Activated naive CD8-positive, alpha-beta T cell treated with anti-CD3 and anti-CD28 coated beads for 36 hours (primary cell): ENCODE measurements at places on chromosomes 2 and 18. TPM values are rescaled to one million over a fixed set of nuclear protein-coding genes. Genes with fewer than 3 reads are reported as not detected.

The IFIH1 gene
- 35.9 TPM for total RNA-seq

The CD8B2 gene
- total RNA-seq: 4.6 TPM

The CNDP1 gene
- not detected for total RNA-seq

DNA sequence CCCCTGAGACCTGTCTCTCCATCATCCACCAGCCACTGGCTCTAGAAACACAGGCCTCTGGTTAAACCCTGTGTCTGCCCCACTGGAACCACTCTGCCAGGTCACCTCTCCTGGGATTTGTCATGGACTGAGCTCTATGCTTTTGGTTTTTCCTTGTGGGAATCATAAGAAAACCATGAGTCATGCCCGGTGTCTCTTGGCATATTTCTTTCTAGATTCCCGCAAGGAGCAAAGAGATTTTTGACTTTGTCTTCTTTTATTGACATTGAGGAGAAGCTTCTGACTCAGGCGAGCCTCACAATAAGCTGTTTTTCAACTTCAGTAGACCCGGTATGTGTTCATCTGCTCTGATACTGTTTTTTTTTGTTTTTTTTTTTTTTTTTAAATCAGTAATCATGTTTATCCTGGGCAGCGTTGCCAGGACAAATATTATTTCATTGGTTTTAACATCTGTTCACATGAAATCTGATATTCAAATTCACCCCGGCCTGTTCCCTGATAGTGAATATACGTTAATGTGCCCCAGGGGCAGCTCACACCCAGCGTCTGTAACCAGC lies 207.1 kb downstream of the ACKR3 start:
- DNase-seq: no peak

- no peak for DNase-seq
These were observed 96.8 kb downstream of the TAF4B start for GRCh38 chr18:26322890-26323653.

DNA sequence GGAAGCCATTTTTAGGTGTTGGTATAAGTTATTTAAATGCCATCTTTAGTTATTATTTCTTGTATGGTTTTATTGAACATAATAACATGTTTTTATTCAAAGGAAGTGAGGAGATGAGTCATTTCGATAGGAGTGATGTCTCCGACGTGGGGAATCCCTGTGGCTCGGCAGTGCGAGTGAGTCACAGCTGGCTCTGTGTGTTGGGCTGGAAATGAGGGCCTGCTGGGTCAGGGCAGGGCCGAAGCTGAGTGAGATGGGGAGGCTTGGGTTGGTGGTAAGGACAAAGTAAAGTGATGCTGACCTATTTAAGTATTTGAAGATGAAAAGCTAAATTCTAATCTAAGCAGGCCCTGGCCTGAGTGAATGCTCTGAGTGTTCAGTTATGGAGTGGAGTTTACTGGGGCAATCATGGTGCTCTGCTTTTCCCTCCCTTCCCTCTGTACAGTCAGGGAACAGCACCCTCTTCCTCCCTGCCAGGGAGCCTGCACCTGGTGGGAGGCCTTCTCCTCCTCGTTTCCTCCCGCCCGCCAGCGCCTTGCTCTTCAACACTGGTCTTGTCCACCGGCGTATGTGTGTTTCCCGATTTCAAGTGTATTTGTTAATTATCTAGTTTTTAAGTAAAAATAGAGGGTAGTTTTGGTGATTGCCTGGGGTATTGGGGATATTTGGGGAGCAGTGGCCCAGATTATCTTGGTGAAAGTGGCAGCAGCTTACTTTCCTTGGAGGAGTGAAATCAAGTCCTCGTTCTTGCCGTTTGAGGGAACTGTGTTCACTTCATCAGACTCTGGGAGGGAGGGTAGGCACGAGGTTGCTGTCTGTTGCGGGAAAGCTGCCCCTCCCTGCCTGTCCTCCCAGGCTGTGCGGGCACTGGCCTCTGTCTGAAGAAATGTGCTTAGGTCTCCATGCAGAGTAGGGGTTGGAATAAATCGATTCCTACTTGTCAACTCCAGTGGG lies 157.0 kb downstream of the LDLRAD4 start:
- peak; percentile 84 for DNase-seq

- DNase-seq: no peak
These were observed 219.6 kb upstream of the EPAS1 start for GRCh38 chr2:46077522-46078107.

- no peak for DNase-seq
These were observed 33.7 kb downstream of the RAMP1 start for GRCh38 chr2:237892984-237893595.

DNA sequence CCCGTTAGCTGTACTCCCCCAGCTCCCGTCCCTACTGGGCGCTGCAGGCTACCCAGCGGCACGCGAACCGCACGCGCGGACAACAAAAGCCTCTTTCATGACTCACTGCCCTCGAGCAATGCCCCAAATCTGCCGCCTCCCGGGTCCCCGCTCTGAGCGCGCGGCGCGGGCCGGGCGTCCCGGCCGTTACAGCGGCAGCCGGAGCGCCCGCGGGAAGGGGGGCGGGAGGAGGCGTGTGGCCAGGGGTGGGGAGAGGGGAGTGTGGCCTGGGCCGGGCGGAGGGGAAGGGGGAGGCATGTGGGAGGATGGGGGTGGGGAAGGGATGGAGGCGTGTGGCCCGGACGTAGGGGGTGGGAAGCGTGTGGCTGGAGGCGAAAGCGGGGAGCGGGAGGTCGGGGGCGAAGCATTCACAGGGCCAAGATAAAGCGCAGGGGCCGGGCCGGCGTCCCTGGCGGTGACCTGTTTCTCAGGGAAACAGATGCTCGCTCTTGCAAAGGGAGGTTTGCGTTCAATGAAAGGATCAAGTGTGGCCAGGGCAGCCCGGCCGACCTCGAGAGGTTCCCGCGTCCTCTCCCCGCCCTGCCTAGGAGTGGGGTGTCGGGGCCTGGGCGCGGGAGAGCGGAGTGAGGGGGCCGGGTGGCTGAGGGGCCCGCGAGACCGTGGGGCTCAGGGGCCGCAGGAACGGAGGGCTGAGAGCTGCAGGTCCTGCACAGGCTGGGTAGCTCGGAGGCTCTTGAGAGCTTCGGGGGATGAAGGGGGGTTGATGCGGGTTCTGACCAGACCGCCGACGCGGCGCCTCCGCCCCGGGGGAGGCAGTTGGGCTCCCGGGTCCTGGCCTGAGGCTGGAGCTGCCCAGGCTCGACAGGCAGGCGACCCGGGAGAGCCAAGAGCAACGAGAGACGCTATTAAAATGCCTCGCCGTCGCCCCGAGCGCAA lies 3.5 kb upstream of the NEUROD1 start:
- peak; percentile 17 for DNase-seq

DNA sequence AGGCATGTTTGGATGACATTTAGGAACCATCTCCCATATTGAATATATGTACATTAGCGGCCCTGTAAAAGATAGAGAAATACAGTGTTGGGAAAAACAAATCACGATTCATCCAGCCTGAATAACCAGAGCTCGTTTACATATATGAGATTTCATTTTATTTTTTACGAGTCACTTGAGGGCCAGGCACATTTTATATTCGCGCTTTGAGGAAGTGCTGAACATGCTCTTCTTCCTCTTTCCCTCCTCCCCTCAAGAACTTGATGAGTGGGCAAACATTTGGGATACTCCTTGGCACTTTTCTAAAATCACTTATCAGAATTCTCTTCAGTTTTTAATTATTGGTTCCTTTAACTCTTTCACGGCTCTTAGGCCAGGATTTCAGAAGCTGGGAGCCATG lies 268.0 kb upstream of the TANK start:
- no peak for DNase-seq

DNA sequence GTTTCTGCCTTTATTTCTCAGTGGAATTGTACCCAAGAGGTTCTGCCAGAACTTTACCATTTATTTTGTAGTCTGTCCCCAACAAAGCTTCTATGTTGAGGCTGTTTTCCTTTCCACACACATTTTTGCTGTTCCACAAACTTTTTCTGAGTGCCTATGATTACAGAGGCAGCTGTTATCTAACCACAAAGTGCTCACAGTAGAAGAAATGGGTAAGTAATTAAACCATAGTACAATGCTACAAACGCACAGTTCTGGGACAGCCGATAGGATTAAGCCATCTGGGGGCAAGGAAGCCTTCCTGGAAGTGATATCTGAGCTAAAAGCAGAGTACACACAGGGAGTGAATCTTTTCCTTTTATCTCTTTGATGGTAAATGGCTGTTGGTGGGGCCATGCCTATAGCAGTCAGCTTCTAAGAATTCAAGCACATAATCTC lies 3.9 kb upstream of the MGAT4A start:
- DNase-seq: no peak

- DNase-seq: no peak
These were observed 21.7 kb downstream of the ARHGAP28 start for GRCh38 chr18:6751222-6751621.

- DNase-seq: no peak
These were observed 57.3 kb downstream of the EPC2 start for GRCh38 chr2:148701877-148702276.

DNA sequence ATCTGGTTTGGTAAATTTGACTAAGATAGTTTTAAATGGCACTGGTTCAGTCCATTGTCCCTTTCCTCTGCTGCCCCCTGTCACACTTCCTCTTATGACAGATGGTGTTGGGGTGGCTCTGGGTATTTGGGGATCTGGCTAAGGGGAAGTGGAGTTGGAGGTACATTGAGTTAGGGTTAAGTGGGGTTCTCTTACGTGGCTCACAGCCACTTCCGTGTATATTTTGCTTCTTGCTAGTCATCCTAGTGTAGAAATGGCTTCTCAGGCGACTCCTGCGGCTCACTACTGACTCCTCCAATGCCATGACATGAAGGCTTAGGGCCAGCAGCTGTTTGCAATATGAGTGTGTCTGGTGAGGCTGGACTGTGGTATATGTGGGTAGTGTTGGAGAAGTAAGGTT lies 187.0 kb downstream of the HAUS1 start:
- no peak for DNase-seq
